ENCODE measurements at places on chromosomes 5 and 9.

GRCh38 chr5:137273511-137273910, 225.6 kb downstream of the SPOCK1 start:
- no peak for DNase-seq

GRCh38 chr9:109751253-109751652, 28.7 kb upstream of the PALM2AKAP2 start:
- DNase-seq: no peak

GRCh38 chr9:97660340-97660739, 26.7 kb downstream of the NCBP1 start:
- peak; percentile 42 for DNase-seq

DNA sequence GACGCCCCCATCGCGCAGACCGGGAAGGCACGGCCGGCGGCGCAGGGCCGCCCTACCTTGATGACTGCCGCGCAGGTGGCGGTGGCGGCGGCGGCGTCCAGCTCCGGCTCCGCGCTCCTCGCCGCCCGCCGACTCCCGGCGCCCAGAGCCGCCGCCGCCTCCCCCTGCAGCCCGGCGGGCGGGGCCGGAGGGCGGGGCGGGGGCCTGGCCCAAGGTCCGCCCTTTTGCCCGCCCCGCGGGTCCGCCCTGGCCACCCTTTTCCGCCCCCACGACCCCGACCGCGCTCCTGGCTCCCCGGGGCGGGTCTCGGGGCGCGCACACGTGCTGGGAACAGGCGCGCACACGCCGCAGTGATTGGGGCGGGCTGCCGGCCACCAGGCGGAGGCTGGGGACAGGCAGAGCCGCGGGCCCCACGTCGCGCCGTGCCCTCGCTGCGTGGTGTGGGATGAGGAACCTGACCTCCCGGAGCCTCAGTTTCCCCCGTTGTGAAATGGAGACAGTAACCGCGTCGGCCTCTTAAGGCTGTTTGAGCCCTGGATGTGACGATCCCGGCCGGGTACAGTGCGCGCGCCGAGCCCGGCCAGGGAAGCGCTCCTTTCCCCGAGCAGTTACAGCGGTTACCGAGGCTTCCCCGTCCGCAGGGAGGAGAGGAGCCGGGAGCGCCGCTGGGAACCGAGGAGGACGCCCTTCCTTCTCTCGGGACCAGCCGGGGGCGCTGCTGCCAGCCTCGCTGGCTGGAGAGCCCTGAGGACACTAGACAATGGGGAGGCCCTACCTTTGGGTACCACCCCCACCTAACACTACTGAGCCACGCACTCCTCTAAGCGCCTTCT, at the start of gene CORO2A:
Gene CORO2A (minus strand): TSS at position 135 of the 833 bp plus-strand sequence. CDS start 34,977 bp downstream, outside the sequence.
- DNase-seq: peak; percentile 95

DNA sequence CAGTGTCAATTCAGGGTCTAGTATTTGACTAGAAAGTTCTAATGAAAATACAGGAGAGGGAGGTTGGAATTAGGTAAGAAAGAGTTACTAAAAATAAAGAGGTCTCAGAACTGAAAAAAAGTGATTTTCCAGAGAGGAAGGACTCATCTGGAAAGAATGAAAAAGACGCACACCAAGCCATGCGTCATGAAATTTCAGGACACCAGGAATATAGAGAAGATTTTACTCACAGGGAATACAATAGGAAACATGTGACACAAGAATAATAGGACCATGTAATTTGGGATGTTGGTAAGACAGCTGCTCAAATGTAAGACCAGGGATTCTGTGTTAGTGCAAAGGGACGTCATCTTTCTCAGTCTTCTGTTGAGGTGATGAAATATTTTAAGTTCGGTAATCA, 224.7 kb downstream of the GDNF start:
- no peak for DNase-seq

DNA sequence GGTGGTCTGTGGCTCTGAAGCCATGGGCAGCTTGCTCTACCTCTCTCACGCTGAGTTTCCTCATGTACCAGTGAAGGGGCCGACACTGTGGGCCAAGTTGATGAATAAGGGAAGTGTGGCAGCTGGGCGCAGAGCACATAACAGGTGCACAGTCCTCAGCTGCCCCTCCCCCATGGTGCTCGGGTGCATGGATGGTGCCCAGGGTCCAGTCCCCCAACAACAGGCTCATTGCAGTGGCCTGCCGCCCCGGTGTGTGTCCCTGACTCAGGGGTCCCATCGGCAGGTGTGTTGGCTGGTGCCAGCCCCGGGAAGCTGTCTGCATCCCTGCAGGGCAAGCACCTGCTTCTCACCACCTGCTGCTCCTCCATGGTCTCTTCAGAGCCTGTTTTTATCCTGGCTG, 36.6 kb downstream of the COL5A1 start:
- no peak for DNase-seq

DNA sequence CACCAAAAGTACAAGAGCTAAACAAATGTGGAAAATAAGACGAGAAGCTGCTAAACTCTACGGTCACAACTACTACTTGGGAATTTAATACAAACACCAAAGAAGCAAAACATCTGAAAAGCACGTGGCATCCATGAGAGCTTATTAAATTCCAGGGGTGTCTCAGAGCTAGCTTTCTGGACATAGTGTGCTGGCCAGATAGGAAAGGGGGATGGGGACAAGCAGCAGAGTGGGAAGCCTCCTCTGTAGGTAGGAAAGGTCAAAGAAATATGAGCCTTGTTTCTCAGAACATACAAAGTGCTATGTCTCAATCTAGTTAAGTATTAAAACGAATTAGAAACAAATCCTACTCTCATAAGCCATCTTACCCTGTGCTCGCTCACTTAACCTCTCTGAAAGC, 51.3 kb upstream of the GOLPH3 start:
- DNase-seq: no peak

DNA sequence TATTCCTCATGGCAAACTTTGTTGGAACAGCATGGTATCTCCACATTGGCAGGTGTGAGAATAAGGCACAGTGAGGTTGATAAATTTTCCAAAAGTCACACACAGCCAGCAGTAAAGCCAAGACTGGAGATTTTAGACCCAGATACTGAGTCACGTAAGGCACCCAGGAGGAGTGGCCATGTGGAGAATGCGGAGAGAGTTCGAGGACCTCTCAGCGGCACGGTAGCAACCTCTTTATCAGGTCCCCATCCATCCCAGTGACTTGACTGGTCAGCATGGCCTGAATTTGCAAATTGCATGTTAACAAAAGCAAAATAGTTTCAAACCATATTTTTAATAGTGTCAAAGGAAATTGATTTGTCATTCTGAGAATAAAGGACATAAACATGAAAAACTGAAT, 183.4 kb downstream of the DOCK8 start:
- DNase-seq: no peak

DNA sequence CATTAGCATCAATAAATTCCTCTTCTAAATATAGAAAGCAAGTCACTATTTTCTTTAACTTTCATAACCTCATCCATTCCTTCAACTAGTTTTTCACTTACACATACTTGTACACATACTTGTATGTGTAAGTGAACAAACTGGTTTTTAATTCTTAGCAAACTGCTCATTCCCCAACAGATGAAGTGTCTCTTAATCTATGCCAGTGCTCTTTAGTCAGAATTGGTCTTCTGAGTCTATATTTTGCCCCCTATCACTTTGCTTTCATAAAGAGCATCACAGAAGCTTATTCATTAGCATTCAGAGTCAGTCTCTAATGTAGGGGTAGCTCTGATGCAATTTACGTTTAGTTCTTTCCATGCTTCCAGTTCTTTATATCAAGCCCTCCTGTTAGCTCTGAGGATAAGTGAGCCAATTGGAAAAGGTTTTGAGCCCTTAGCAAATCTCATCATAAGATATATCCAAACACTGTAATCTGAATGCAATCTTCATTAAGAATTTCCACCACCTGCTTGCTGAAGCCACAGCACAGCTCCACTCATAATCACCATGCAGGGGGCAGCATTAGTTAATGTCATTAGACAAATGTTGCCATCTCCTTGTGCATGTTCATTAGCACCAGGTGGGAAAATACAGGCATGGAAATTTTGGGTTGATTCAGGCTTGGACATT, 178.5 kb upstream of the SLC24A2 start:
- no peak for DNase-seq

DNA sequence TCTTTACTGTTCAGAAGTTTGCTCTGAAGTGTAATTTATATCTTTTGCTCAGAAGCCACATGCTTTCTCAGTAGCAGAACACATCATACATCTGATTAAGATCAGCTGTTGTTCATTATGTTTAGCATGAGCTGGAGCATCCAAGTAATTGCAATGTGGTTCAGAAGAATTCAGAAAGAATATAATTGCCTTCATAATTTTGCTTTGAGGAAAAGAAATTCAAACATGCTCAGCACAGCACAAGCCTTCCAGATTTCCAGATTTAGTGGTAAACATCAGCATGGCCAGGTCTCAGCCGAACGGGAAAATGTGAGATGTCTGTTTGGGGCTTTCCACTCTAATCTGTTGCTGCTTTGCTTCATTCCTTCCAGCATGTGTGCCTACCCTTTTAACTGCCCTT, 65.9 kb downstream of the ITGA1 start:
- DNase-seq: no peak

GRCh38 chr5:91024727-91025126, 358.4 kb downstream of the ARRDC3 start:
- no peak for DNase-seq

DNA sequence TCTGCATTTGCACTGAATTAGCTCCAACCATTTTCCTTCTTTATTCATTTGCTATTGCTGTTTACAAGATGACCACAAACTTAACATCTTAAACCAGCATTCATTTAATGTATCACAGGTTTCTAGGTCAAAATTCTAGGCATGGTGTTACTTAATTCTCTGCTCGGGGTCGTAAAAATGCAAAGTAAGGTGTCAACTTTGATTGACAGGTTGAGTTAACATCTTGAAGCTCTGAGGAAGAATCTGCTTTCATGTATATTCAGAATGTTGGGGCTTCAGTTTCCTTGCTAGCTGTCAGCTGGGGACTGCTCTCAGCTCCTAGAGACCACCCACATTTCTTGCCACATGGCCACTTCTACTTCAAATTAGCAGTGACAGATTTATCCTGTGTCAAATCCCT, 348.7 kb upstream of the GRIN3A start:
- no peak for DNase-seq

DNA sequence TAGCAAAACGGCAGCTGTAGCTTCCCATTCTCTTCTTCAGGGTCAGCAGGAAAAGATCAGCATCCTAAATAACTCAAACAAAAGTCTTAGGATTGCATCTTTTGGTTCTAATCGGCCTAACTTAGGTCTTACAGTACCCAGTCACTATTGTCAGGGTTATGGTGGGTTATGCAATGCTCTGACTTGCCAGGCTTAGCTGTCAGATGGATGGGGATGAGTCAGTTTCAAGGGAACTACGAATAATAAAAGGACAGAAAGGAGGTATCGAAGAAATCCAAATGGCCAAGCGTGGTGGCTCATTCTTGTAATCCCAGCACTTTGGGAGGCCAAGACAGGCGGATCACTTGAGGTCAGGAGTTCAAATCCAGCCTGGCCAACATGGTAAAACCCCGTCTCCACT, 46.5 kb downstream of the PPP1R2B start:
- DNase-seq: no peak

DNA sequence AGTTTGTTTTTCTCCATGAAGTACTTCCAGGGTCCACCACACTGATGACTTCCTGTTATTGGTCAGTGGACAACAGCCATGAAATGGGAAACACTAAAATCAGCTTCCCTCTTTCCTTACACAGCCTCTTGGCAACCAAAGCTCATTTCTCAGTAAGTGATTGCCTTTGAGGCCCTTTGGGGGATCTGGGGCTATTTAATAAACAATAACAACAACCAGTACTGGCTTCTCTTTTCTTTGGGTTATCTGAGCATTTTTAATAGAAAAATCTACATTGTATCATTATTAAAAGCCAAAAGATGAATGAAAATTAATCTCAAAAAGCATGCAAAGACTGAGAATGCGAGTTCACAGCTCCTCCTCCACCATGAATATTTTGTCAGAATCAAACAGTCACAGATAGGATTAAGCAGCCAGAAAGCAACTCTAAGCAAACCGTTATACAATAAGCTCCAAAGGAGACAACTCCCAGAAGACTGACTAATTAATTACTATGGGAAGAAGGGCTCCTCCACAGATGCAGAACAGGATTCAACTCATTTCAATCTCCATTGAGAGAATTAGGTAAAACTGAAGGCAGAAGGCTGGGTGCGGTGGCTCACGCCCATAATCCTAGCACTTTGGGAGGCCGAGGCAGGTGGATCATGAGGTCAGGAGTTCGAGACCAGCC, 68.3 kb downstream of the SERINC5 start:
- DNase-seq: peak; percentile 29

DNA sequence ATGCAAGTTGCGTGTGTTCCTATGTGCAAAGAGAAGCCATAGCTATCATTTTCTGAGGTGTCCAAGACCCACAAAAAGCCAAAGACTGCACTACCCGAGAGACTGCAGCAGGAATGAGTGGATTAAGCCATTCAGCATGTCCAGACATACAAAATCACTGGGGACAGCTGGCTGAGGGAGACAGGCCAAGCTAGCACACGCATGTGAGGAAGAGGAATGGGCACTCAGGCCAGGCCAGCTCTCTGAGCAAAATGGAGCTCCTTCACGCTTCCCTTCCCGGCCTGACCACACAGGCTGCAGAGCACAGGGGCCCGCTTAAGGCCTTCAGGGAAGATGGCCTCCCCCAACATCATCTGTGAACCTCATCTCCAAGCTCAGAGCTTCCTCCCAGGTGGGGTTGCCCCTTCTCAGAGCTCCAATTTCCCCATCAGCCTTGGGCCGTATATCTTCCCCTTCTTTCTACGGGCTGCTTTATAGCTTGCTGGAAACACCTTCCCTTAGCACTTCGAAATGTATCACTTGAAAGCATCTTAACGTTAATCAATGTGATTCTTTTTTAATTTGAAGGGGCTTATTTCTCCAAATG, 8.4 kb downstream of the DCANP1 start:
- DNase-seq: no peak

- DNase-seq: no peak
These were observed 23.9 kb upstream of the PPP2R2B start for GRCh38 chr5:146902471-146902870.

DNA sequence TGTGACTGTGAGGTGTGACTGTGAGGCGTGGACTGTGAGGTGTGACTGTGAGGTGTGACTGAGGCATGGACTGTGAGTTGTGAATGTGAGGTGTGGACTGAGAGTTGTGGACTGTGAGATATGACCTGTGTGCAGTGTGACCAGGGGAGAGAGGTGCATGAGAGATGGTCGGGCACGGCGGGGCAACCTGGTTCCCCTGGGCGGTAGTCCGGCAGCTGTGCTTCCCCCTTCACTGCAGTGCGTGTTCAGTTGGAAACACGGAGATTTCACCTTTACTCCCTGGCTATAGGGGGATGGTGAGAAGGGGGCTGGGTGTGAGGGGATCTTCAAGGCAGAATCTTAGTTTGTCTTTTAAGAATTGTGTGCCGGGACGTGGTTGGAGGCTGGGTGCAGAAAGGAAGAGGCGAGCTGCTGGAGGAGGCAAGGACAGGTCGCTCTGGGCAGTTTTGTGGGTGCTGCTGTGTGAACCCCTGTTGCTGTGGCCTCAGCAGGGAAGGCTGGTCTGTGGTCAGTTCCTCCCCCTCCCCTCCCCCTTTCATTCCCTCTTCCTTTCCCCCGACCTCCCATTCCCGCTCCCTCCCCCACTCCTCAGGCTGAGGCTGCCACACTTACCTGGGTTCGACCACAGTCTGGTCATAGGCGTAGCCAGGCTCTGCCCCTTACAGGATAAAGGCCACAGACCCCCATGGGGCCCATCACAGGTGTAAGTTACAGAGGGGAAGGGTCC, 39.3 kb downstream of the CEP72 start:
- DNase-seq: no peak

Data from suppressor macrophage (primary cell).